ENCODE measurements at places on chromosomes 11 and 22. TPM values are rescaled to one million over a fixed set of nuclear protein-coding genes. Genes with fewer than 3 reads are reported as not detected.

The PATE4 gene
- not detected for total RNA-seq

The APOA5 gene
- total RNA-seq, result not detected

The CPT1B gene
- 2.2 TPM for total RNA-seq

The NTM gene
- 8.9 TPM for total RNA-seq

The GALR3 gene
- total RNA-seq, result not detected

The MUC6 gene
- total RNA-seq, result not detected

The HOATZ gene
- total RNA-seq, result not detected

The DRD4 gene
- total RNA-seq, result not detected

The KCNJ5 gene
- total RNA-seq, result 7.5 TPM

The MS4A15 gene
- not detected for total RNA-seq

The MFNG gene
- total RNA-seq, result 0.43 TPM

The LMF2 gene
- 21.7 TPM for total RNA-seq

The SLC22A8 gene
- not detected for total RNA-seq

The OR5AR1 gene
- not detected for total RNA-seq

The SOX6 gene
- 0.48 TPM for total RNA-seq

The SCGB2A2 gene
- total RNA-seq, result not detected

The FGF19 gene
- not detected for total RNA-seq

The UPK2 gene
- not detected for total RNA-seq

All from tracheal epithelial cell (primary cell).